Right lobe of liver (tissue), 6 donors: ENCODE measurements at places on chromosomes 16 and 17. TPM values are rescaled to one million over a fixed set of nuclear protein-coding genes. Genes with fewer than 3 reads are reported as not detected.

DNA sequence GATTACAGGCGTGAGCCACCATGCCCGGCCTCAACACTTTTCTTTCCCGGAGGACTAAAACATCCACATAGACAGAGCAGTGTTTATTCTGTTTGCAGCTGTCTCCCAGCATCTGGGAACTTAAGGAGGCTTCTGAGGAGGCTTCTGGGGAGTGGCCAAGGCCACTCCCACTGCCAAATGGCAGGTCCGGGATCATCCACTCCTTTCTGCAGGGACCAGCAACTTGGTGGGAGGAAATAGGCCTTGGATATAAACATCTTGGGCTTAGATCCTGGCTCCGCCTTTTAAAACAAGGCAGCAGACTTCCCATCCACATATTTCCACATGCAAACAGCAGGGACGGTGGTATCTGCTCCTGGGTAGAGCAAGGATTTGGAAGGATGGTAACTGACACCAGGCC, 14.1 kb upstream of the SPATA32 start:
- H3K36me3 ChIP-seq = peaks cover 2% of the 10 kb centered on the region
- no peak for DNase-seq
- H3K27ac ChIP-seq = no peak overlapping the region
- H3K4me1 ChIP-seq = peaks cover 45% of the 10 kb centered on the region
- no peaks in the 10 kb centered on the region for H3K27me3 ChIP-seq
- H3K4me3 ChIP-seq = no peak overlapping the region

HOXB5 gene
- total RNA-seq = 0.19 TPM

DNA sequence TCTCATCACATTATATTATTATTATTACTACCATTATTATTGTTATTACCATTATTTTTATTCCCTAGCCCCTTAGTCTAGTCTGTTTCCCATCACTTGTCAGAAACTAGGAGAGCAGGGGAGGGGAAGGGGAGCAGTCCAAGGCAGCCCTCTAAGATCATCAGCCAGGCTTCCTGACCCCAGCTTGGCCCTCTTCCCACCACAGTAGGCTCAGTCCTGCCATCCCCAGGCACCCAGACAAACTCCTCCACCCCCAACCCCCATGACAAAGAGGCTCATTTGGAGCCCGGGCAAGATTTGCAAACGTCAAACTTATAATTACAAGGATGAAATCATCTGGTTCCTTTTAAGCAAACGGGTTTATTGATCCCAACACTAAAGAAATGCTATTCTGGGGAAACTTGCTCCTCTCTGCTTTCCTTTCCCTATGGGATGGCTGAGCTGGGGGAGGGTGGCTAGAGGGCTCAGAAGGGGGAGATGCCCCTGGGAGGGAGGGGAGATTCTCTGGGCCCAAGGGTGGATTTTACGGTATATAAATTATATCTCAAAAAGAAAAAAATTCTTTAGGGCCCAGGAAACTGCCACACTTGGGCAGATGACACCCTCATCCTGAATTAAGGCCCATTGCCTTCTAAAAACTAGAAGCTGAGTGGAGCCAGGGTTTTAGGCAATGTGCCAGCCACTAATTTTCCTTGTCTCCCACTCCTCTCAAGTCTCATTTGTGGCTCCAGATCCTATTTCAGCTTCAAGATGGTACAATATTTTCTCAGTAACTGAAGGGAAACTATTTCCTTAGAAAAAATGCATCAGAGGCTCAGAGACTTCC, 4.4 kb upstream of the CBFB start:
- H3K4me3 ChIP-seq = no peak overlapping the region
- no peaks in the 10 kb centered on the region for H3K4me1 ChIP-seq
- H3K27me3 ChIP-seq = no peaks in the 10 kb centered on the region
- peak; percentile 37 for DNase-seq
- no peaks in the 10 kb centered on the region for H3K36me3 ChIP-seq

- no peak within 1 kb of the TSS for H3K27ac ChIP-seq
- H3K36me3 ChIP-seq = no peaks in the 10 kb centered on the region
- no peak within 1 kb of the TSS for H3K4me3 ChIP-seq
- DNase-seq = peak; percentile 16
- H3K4me1 ChIP-seq = no peaks in the 10 kb centered on the region
- H3K27me3 ChIP-seq = no peaks in the 10 kb centered on the region
Measured at GRCh38 chr16:75206749-75207451, at the start of gene CTRB2. Gene CTRB2, minus strand, starts transcription at chr16:75207161. Its CDS starts 20 bp downstream, at chr16:75207141.

MT1M gene
- 321 TPM for total RNA-seq

DNA sequence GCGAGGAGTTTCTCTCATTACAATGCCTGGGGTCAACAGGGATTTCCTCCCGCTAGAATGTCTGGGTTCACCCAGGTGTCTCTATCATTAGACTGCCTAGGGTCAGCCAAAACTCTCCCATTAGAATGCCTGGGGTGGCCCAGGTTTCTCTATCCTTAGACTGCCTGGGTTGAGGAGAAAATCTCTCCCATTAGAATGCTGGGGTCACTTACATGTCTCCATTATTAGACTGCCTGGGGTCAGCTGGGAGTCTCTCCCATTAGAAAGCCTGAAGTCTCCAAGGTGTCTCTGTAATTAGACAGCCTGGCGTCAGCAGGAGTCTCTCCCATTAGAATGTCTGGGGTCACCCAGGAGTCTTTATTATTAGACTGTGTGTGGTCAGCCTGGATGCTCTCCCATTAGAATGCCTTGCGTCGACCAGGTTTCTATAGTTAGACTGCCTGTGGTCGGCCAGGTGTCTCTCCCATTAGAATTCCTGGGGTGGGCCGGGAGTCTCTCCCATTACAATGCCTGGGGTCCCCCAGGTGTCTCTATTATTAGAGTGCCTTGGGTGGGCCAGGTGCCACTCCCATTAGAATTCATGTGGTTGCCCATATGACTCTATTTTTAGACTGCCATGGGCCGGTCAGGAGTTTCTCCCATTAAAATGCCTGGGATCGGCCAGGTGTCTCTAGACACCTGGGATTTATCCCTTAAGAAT, 2272.1 kb downstream of the TP53TG3F start:
- no peak for DNase-seq
- no peak overlapping the region for H3K4me3 ChIP-seq
- H3K27me3 ChIP-seq = no peaks in the 10 kb centered on the region
- H3K27ac ChIP-seq = no peak overlapping the region

DNA sequence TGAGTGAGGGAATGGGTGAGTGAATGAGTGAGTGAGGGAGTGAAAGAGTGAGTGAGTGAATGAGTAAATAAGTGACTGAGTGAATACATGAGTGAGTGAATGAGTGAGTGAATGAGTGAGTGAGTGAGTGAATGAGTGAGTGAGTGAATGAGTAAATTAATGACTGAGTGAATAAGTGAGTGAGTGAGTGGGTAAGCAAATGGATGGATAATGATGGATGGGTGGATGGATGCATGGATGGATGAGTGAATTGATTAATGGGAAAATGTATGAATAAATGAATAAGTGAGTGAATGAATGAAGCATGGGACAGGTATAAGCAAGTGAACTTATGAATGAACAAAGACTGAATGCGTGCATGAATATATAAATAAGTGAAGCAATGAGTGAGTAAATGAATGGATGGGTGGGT, 25.4 kb downstream of the TMEM114 start:
- no peaks in the 10 kb centered on the region for H3K27me3 ChIP-seq
- DNase-seq = no peak
- H3K36me3 ChIP-seq = no peaks in the 10 kb centered on the region
- H3K4me3 ChIP-seq = no peak overlapping the region
- no peak overlapping the region for H3K27ac ChIP-seq

DNA sequence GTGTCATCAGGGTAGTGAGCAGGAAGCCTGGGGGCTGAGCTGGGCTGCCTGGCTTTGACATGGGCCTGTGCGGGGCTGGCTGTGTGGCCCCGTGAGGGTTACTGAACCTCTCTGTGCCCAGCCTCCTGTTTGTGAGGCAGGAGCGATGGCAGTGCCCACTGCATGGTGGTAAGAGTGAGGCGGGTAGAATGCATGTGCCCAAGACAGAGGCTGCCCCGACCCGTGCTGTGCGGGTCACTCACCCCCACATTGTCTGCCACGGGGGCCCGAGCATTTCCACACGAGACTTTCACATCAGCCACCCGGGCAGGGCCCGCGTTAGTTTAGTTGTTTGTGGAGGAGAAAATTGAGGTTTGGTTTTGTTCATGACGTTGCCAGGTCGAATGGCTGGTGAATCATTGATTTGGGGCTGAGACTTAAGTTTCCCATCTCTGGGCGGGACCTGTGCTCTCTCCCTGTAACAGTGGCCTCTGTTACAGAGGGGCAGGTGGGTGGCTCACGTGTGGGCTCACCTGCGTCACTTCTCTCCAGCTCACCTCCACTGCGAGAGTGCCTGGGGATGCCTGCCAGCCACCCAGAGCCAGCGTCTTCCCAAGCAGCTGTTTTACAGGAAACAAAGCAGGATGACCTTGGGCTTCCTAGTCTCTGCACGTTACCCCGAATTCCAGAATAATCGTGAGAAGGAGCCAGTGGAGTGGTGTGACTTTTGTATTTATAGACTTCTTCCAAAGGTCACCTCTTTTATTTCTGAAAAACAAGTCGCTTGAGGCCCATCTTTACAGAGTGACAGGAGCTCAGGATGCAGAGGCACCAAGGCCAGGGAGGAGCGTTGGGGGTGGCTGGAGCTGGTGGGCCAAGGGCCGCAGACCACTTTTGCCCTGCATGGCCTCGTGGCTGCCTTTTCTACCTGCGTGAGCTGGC, 150.6 kb downstream of the RPTOR start:
- no peaks in the 10 kb centered on the region for H3K36me3 ChIP-seq
- no peak overlapping the region for H3K4me3 ChIP-seq
- H3K27ac ChIP-seq = no peak overlapping the region
- no peak for DNase-seq
- peaks cover 4% of the 10 kb centered on the region for H3K4me1 ChIP-seq

DNA sequence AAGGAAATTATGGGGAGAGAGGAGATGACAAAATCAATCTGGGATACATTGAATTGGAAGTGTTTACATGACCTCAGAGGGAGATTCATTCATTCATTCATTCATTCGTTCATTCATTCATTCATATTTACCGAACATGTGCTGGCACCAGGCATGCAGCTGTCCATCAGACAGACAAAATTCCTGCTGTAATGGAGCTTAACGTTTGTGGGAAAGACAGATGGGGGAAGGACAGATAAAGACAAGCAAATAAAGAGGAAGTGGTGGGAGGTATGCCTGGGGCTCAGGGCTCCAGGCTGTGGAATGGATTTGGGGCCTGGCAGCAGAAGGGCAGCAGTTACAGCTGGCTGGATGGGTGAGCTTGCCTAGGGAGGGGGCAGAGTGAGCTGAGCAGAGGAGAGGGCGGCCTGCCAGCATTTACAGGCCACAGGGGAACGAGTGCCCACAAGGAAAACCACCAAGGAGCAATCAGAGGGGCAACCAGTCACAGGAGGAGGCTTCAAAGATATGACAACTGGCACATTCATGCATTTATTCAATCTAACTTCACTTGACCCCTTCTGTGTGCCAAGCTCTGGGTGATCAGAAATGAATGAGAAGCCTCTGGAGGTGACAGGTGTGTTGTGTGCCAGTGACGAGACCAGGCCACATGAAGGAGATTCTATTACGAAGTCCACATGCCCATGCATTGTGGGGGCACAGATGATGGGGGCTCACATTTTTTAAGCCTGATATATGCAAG, 48.5 kb downstream of the ARHGAP27 start:
- no peak for DNase-seq
- H3K36me3 ChIP-seq = no peaks in the 10 kb centered on the region
- H3K27me3 ChIP-seq = no peaks in the 10 kb centered on the region
- H3K4me1 ChIP-seq = peaks cover 10% of the 10 kb centered on the region

ACSM5 gene
- total RNA-seq = 152 TPM

GRCh38 chr17:44400226-44400847, 10.9 kb upstream of the ITGA2B start:
- no peaks in the 10 kb centered on the region for H3K27me3 ChIP-seq
- no peak overlapping the region for H3K27ac ChIP-seq
- H3K4me3 ChIP-seq = no peak overlapping the region
- no peaks in the 10 kb centered on the region for H3K4me1 ChIP-seq
- no peaks in the 10 kb centered on the region for H3K36me3 ChIP-seq

DNA sequence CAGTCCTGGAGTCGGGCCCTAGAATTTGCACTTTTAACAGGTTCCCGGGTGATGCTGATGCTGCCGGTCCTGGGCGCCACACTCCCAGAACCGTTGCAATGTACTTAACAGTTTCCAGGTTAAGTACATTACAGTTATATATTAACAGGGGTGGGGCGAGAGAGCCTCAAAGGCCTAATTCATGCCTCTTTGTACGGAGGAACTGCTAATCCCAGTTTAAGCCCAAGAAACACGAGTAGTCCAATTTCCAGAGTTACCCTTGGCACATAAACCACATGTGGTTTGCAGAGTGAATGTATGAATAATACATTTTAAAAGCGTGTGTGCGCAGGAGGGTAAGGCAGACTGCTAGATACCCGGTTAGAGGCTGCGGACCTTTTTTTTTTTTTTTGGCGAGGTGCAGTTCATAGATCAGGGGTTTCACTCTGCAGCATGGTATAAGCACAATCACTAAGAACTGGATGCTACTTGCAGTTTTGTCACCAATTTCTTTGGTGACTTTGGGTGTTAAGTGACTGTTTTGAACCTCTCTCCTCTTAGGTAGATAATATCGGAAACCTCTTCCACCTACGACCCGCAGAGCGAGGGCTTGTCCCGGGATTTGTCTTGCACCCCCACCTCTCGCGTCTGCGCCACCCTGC, 713 bp downstream of the COX11 start:
- no peaks in the 10 kb centered on the region for H3K4me1 ChIP-seq
- H3K4me3 ChIP-seq = peak overlapping the region; percentile 77
- no peaks in the 10 kb centered on the region for H3K27me3 ChIP-seq
- peaks cover 2% of the 10 kb centered on the region for H3K36me3 ChIP-seq
- H3K27ac ChIP-seq = peak overlapping the region; percentile 78
- peak; percentile 48 for DNase-seq

KRT33A gene
- total RNA-seq = not detected

DNA sequence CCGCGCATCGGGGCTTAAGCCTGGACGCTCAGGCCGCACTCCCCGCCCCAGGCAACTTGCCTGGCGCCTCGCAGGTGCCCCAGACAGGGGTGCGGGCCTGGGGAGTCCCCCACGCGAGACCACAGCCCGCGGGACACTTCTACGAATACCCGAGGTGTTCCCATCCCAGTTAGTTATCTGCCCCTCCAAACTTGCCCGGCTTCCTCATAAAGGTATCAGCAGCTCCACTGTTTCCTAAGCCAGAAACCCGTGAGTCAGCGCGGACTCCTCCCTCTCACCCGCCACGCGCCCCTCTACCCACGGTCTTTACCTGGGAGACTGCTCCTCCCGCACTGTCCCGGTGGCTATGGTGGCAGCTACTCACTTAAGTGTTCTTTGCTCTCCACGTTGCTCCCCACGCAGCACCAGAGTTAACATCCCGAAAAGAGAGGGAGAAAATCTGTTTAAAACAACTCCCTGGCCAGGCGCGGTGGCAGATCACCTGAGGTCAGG, 1.0 kb upstream of the CREBBP start:
- no peaks in the 10 kb centered on the region for H3K27me3 ChIP-seq
- no peak overlapping the region for H3K4me3 ChIP-seq
- no peak overlapping the region for H3K27ac ChIP-seq
- H3K4me1 ChIP-seq = peaks cover 32% of the 10 kb centered on the region
- no peaks in the 10 kb centered on the region for H3K36me3 ChIP-seq

DNA sequence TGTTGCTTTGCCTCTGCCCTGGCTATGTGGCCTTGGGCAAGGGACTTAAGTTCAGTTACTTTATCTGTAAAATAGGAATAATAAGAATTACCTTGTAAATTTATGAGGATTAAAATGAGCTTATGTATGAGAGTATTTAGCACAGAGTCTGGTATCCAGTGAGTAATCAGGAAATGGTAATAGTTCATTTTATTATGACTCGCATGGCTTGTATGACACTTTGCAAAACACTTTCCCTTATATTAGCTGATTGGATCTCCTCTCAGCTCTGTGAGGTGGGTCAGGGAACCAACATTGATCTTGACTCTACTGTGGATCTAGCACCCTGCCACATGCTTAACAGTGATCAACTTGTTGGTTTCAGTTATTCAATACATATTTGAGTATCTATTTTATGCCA, 8.3 kb upstream of the CDH3 start:
- H3K27ac ChIP-seq = no peak overlapping the region
- no peak for DNase-seq
- H3K36me3 ChIP-seq = no peaks in the 10 kb centered on the region
- no peaks in the 10 kb centered on the region for H3K27me3 ChIP-seq
- H3K4me3 ChIP-seq = no peak overlapping the region

NPIPA2 gene
- 0.55 TPM for total RNA-seq
